ENCODE measurements at places on chromosomes 13 and 19. TPM values are rescaled to one million over a fixed set of nuclear protein-coding genes. Genes with fewer than 3 reads are reported as not detected.
A peak's percentile ranks its signal among the peaks of the same experiment; 100 is the strongest.

DNA sequence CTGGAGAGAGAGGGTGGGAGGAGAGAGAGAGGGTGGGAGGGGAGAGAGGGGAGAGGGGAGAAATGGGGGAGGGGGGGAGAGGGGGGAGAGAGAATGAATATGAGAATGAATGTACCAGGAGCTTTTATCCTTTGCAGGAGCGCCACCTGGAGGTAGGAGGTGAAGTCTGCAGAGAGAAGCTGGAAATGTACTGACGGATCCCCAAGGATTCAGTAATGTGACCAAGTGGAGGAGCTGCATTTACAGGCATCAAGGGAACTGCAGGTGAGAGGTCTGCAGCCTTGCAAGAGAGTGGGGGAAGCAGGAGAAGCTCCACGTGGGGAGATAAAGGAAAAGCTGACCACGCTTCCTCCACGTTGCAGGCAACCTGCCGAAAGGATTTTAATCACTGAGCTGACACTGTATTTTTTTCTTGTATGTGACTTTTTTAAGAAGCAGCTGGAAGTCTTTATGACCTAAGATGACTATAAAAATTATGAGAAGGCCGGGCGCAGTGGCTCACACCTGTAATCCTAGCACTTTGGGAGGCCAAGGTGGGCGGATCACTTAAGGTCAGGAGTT lies 33.7 kb downstream of the VSTM1 start:
- H3K4me3 ChIP-seq: no peak overlapping the region
- no peaks in the 10 kb centered on the region for H3K36me3 ChIP-seq
- H3K27me3 ChIP-seq: no peaks in the 10 kb centered on the region
- peak; percentile 50 for DNase-seq
- no peak overlapping the region for H3K27ac ChIP-seq
- H3K4me1 ChIP-seq: no peaks in the 10 kb centered on the region

DNA sequence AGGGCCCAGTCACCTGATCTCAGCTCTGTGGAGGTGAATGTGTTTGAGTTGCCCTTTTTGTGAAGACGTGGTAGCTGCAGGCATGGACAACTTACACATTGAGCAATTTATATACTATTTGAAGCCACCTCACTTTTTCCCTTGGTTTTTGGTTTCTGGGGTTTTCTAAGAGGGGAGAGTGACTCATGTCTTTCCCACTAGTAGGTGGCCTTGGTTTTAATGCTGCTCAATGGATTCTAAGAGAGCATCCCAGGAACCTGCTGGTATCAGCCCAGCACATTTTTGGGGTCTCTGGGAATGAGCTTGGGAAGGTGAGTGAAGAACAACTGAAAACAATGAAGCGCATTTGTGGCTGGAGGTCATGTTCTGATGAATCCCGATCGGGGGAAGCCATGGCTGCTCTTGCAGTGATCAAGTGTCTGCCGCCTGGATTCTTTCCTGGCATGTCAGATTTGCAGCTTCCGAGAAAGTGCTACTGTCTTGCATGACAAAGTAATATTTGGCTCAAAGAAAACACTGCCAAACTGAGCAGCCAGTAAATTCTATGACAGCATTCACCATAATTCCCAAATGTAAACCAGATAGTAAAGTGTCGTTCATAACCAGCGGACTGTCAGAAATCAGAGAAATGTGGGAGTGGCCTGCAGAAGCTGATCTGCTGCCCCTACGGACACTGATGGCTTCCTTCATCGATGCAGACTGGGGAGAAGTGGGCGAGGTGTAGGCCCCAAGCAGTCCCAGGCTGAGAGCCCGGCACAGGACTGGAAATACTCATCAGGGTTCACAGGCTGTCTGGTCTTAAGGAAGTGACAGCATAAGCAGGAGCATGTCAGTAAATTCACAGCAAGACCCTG lies 98.7 kb downstream of the COL4A2 start:
- H3K27ac ChIP-seq: no peak overlapping the region
- peaks cover 8% of the 10 kb centered on the region for H3K36me3 ChIP-seq
- no peak overlapping the region for H3K4me3 ChIP-seq
- peaks cover 28% of the 10 kb centered on the region for H3K4me1 ChIP-seq

GRCh38 chr13:99971576-99972189 lies at the start of gene ZIC5:
Gene ZIC5, minus strand, starts transcription at chr13:99971767. Its CDS starts 164 bp downstream, at chr13:99971603.
- no peaks in the 10 kb centered on the region for H3K4me1 ChIP-seq
- H3K36me3 ChIP-seq: no peaks in the 10 kb centered on the region
- DNase-seq: peak; percentile 34
- H3K4me3 ChIP-seq: peak within 1 kb of the TSS; percentile 73
- H3K27ac ChIP-seq: no peak within 1 kb of the TSS

- H3K4me3 ChIP-seq: no peak overlapping the region
- no peaks in the 10 kb centered on the region for H3K36me3 ChIP-seq
- peaks cover 10% of the 10 kb centered on the region for H3K4me1 ChIP-seq
- peak; percentile 12 for DNase-seq
- no peak overlapping the region for H3K27ac ChIP-seq
- H3K27me3 ChIP-seq: no peaks in the 10 kb centered on the region
These were observed 300.1 kb downstream of the TBC1D4 start for GRCh38 chr13:75181906-75182305.

- peak overlapping the region; percentile 71 for H3K27ac ChIP-seq
- peak overlapping the region; percentile 59 for H3K4me3 ChIP-seq
- no peaks in the 10 kb centered on the region for H3K27me3 ChIP-seq
These were observed 46.0 kb downstream of the USP12 start for GRCh38 chr13:27125357-27126282.

TMEM238 gene
- total RNA-seq: 0.14 TPM

SELENOV gene
- 0.32 TPM for total RNA-seq

PSG5 gene
- total RNA-seq: not detected

GRCh38 chr13:91133941-91134802 lies 213.3 kb upstream of the MIR17HG start:
- peak; percentile 87 for DNase-seq
- no peaks in the 10 kb centered on the region for H3K36me3 ChIP-seq
- H3K4me1 ChIP-seq: peaks cover 8% of the 10 kb centered on the region
- no peaks in the 10 kb centered on the region for H3K27me3 ChIP-seq
- H3K4me3 ChIP-seq: no peak overlapping the region

GRCh38 chr13:31982540-31982939 lies 49.0 kb upstream of the FRY start:
- H3K4me3 ChIP-seq: no peak overlapping the region
- 0 out of 2 replicates have a peak overlapping the region, but pooled peaks have one; percentile 8 for H3K27ac ChIP-seq
- no peaks in the 10 kb centered on the region for H3K36me3 ChIP-seq
- peaks cover 8% of the 10 kb centered on the region for H3K4me1 ChIP-seq
- peak; percentile 85 for DNase-seq

GRCh38 chr19:37991841-37992248 lies 84.8 kb downstream of the SIPA1L3 start:
- no peaks in the 10 kb centered on the region for H3K27me3 ChIP-seq
- peaks cover 4% of the 10 kb centered on the region for H3K36me3 ChIP-seq
- DNase-seq: no peak
- H3K4me1 ChIP-seq: no peaks in the 10 kb centered on the region

- H3K36me3 ChIP-seq: no peaks in the 10 kb centered on the region
- H3K27me3 ChIP-seq: no peaks in the 10 kb centered on the region
These were observed 2841.1 kb upstream of the PCDH20 start for GRCh38 chr13:64256751-64257150.

DNA sequence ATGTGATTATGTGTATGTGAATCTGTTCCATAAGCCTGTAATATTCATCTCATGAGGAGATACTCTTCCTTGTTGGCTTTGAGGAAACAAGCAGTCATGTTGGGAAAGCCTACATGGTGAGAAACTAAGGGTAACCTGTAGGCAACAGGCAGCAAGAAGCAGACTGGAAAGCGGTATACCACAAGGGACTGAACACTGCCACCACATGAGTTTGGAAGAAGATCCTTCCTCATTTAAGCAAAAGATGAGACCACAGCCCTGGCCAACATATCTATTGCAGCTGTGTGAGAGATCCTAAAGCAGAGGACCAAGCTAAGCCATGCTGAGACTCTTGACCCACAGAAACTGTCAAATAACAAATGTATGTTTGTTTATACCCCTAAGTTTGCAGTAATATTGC lies 134.8 kb downstream of the B3GLCT start:
- no peak for DNase-seq
- no peaks in the 10 kb centered on the region for H3K36me3 ChIP-seq
- no peak overlapping the region for H3K27ac ChIP-seq
- H3K4me1 ChIP-seq: no peaks in the 10 kb centered on the region
- H3K4me3 ChIP-seq: no peak overlapping the region

DNA sequence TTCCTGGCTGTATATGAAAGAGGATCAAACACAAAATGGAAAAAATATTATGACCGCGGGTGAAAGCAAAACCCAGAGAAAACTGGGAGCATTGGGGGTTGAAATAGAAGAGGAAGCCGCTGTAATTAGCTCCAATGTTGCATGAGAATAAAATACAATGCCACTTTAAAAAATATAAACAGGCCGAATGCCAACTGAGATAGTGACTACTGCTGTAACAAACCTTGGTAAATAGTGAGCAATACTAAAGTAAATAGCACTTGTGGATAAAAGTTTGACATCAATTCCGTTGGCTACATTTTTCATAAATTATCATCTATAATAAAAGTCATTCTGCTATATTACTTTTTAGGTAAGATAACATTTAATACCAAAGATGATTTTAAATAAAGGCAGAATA lies 395.8 kb upstream of the MIR17HG start:
- H3K36me3 ChIP-seq: no peaks in the 10 kb centered on the region
- H3K4me3 ChIP-seq: no peak overlapping the region
- no peak overlapping the region for H3K27ac ChIP-seq
- no peak for DNase-seq

DNA sequence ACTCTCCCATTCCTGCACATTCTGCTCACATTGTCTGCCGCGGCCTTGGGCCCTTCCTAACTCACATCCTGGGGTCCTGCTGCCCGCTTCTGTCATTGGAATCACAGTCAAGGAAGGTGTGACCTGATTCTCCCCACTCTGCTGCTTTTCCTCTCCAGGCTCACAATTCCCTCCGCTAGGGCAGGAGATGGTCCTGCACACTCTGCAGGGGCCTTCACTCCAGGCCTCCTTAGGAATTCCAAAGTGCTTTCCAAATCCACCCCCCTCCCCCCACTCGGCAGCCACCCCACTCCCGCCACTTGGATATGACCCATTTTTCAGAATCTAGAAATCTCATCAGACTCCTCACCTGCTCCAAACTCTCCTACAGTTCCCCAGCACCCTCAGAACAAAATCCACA lies 3.1 kb upstream of the SLC5A5 start:
- DNase-seq: no peak
- H3K4me3 ChIP-seq: no peak overlapping the region
- no peak overlapping the region for H3K27ac ChIP-seq

Data from SJCRH30 (cell line).